ENCODE measurements at places on chromosomes 7 and 10.

DNA sequence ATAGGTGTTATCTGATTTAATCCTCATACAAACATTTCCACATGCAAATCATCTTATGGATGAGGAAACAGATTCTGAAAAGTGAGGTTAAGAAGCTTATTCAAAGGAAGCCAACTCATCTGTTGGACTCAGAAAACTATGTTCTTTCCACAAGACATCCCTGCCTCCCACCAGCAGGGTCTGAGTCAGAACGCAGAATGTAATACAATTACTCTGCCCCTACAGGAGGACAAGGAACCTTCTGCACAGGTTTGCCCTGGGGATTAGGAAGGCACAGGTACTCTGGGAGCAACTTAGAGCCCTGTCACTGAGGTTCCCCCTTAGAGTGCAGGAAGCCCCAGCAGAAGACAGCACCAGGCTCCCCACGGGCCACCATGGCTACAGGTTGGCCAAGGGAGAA, 255.7 kb downstream of the TNS3 start:
- DNase-seq = no peak

DNA sequence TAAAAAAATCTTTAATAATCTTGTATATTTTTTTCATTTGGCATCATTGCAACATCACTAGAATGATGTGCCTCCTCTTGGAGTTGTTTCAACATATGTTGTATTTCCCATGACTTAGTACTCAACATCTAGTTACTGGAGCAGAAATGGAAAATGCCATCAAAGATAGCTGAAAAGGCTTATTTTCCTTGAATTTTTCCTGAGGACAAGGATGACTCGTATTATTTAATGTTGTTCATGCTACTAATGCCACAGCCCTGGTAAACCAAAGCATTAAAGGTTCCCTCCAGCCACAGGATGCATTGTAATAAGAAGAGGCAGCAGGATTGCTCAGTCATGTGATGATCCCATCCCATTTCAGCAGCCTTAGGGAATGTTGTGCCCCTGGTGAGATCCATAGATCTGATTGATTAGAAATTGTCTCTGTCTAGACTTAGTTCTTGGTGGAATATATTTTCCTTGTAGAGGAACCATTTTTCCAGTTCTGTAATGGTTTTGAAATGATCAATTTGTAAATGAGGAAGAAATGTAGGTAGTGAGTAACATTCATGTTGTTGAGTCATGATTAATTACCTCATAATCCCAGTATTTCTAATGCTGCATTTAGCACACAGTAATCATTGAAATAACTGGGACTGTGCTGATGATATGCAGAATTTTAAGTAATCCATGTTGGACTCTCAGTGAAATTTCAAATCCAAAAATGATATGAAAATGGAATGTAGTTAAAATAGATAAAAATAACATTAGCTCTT, 91.3 kb upstream of the SMIM30 start:
- no peak for DNase-seq

DNA sequence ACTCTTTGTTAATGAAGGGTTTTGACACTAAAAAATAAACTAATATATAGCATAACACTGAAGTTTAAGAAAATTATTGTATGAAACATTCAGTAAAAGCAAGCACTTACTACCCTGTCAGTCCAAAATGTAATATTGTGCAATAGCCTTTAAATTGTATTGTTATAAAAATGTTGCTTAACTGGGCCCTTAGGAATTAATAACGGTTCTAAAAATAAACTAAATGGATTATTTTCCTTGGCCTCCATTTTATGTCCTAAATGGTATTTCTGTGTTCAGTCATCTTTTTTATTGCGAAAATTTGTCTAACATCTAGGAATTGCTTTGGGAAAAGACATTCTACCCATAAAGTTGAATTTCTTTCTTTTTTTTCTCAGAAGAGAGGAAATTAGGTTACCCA, 49.0 kb upstream of the ABI1 start:
- no peak for DNase-seq

DNA sequence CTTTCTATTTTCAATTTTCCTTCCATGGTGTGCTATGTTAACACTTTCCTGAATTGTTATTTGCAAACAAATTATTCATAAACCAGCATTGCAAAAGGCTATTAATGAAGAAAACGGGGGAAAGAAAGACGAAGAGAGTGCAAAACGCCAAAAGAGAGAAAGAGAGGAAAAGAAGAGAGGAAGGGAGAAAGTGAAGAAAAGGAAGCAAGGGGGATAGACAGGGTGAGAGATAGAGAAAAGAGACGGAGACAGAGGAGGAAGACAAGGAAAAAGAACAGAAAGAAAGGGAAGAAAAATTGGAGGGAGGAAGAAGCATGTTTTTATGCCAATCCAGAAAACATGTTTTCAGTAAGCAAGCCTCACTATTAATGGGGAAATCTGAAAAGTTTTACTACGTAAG, 310.6 kb downstream of the TFEC start:
- no peak for DNase-seq

DNA sequence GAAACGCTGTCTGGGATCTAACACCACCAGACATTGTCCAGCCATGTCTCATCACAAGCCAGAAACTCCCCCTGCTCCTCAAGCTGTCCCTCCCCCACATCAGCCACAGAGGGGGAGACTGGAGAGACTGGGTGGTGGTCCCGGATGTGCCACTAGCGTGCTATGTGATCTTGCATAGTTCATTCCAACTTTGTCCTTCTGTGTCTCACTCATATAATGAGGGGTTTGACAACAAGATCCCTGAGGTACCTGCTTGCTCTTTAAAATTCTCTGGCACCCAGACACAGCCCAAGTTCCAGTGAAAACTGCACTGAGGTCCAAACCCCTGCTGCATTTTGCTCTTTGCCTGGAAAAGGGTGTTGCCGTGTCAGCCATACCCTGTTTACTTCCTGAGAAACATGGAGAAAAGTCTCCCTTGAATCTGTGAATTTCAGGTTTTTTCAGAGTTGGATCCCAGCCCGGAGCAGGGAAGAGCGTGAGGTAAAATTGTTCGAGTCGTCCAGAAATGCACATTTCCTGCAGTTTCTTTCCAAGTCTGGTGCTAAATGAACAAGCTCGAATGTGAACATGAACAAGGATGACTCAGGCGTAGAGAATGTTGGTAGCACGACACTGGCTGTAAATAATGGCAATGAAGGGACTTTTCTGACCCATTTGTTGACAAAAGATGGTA, 156.6 kb downstream of the CCDC3 start:
- no peak for DNase-seq

DNA sequence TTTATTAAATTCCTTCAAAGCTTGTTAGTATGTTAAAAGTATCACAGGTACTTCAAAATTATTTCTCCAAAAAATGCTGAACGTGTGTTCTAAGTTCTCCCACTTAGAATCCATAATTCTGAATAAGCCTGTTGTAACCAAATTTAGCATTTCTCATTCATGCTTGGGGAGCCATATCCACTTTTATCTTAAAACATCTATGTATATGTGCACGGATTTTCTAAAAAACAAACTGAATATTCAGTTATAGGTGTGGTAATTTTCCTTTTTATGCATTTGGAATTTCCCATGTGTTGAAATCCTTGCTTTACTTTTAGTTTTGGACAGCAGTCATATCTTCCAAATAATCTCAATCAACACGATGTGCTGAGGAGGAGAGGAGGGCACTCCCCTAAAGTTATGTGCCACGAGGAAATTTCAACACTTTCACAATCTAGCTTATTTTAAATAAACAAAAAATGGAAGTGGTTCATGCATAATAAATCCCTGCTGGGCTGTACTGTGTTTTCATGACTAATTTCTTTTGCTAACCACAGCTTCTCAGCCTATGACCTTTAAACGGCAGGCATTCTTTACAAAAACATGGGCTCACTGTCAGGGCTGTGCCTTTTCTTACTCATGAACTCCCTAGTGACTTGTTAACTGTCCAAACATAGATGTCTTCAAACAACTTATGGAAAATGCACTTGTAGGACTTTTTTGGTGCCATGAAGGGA, 380.3 kb upstream of the SEMA3C start:
- DNase-seq = no peak

DNA sequence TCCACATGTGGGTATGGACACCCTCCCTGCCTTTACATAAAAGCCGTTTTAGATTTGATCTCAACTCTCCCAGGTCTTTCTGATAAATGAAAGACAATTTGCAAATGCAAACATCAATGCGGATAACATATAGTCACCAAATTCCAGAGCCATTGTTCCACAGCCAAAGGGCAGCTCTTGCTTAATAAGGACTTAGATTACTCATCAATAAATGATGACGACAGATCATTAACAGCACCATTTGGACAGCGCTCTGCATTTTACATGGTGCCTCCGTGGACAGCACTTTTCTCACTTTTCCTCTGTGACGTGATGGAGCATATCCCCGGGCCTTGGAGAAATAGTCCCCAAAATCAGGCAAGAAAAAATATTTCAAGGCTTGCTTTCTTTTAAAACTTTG, 370.3 kb upstream of the CELF2 start:
- no peak for DNase-seq

DNA sequence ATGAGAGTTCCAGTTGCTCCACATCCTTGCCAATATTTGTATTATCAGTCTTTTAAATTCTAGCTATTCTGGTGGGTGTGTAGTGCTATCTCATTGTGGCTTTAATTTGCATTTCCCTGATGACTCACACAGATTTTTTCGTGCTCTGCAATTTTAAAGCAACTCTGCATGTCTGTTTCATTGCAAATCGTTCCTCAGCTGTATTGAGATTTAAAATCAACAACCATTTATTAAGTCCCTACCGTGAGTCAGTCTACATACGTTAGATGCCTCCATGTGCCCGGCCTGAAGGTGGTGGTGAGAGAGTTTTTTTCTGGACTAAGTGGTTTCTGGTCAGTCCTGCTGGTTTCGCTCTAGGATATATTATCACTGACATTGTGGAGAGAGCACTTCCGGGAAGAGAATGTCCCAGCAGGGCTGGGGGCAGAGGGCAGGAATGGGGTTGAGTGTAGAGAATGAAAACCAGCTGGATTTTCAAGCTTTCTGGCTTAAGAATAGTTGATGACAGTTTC, 8.4 kb upstream of the HYCC1 start:
- DNase-seq = no peak

- DNase-seq = no peak
Measured at GRCh38 chr7:5425507-5426225, 2.0 kb upstream of the TNRC18 start.

- no peak for DNase-seq
Measured at GRCh38 chr10:86707505-86707904, 39.2 kb downstream of the LDB3 start.

DNA sequence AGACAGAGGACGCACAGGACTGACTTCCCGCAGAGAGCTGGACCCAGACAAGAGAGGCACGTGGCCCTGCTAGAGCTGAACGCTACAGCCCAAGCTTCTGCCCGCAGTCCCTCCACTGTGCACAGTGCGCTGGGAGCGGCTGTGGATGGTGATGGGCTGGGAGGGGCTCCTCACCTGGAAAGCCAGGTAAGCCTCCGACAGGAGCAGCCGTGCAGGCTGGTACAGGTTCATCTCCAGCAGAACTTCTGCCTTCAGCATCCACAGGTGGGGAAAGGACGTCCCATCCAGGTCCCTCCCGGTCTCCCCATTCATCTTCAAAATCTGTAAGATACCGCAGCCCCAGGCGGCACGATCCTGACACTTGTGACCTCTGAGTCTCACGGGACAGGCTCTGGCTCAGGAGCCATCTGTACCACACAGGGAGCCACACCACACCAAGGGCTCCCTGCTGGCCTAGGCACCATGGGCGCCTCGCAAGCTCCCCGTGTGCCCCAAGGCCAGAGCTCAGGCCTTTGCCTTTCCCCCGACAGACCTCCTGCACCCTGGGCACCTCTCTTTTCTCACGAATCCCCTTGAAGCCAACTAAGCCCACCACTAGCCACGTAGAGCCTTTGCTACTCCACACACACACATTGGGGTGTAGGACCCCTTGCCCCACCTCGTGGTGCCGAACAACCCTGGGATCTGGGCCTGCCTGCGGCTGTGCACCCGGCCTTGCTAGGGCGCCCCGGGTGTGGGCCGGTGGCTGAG, 76.3 kb downstream of the CFAP46 start:
- DNase-seq = no peak

GRCh38 chr7:8135417-8135816, 126.5 kb downstream of the ICA1 start:
- DNase-seq = no peak

DNA sequence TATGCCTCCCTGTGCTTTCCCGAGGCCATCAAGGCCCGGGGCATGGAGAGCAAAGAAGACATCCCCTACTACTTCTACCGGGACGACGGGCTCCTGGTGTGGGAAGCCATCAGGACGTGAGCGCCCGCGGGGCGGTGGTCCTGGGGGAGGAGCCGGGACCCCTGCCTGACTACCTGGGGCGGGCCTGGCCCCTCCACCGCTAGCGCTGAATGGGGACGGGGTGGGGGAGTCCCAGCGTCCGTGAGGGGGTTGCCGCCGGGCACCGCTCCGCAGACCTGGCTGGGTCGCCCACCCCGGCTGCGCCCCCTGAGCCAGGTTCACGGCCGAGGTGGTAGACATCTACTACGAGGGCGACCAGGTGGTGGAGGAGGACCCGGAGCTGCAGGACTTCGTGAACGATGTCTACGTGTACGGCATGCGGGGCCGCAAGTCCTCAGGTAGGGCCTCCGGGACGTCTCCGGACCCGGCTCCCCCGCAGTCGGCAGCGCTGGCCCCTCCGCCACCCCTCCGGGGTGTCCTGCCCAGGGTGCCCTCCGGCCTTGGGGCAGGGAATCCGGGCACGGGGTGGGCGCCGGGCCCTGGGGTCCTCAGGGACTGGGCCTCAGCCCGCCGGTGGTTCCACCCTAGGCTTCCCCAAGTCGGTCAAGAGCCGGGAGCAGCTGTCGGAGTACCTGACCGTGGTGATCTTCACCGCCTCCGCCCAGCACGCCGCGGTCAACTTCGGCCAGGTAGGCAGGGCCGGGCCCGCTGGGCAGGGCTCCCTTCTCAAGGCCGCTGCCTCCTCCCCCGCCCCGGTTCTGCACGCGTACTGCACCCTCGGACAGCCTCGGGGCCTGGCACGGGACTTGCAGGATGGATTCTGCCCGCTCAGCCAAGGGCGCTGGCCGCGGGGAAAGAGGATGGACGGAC, 69.3 kb downstream of the ALOX5 start:
- no peak for DNase-seq

GRCh38 chr7:81574723-81575326, 195.0 kb downstream of the HGF start:
- no peak for DNase-seq

- no peak for DNase-seq
Measured at GRCh38 chr7:24597014-24597413, 23.8 kb downstream of the PALS2 start.

DNA sequence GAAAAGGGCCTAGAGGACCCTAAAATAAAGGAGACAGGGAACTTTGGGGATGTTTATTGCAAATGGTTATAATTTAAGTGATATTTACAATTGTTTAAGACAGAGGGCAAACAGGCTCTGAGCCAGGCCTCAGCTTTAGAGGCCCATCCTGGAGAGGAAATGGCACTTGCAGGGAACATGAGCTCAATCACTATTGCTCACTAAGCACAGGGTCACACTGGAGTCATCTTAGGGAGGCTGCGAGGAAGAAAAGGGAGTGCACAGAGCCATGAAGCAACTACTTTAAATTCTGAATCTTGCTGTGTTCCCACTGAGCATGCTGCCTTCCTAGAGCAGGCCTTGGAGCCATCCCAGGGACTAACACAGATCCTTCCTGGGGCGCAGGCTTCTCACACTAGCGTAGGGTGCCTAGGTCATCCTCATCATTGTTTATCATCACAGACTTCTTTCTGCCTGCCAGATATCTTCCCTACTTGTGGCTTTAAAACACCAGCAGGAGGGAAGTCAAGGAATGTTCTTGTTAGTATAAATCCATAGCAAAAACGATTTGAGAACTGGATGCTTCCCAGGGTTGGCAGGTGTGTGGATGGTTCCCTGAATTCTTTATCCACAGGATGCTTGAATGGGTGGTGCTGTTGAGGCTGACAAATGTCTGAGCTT, 12.7 kb upstream of the DNAJB12 start:
- no peak for DNase-seq

- DNase-seq = no peak
Measured at GRCh38 chr7:25900877-25901276, 251.1 kb upstream of the NFE2L3 start.
